ENCODE measurements at places on chromosomes 4 and X.

GRCh38 chr4:108851366-108851765, 88.5 kb upstream of the ETNPPL start:
- DNase-seq = no peak

GRCh38 chr4:45803994-45804393, 319.9 kb downstream of the GABRG1 start:
- DNase-seq = no peak

DNA sequence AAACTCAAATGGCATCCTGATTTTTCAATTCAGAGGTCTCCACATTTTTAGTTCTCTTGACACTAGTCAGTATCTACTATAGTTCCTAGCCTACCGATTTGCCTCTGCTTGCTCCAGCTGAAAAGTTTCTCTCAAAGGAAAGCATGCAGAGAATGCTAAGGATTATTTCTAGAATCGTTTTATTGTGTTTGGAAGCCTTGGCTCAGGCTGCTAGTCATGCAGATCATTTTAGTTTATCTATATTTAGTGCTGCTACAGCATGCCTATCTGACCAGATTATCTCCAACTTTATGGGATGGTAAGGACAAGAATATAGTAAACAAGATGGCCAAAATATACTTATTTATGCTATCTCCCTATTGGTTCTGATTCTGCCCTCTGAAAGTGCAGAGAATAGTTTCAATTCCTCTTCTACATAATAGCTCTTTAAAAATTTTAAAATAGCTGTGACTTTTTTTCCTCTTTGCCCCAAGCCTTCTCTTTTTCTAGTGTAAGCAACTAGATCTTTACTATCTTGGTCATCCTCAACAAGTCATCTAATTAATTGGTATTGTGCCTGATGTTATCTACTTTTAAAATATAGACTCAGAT, 15.7 kb upstream of the DRP2 start:
- DNase-seq = no peak

- DNase-seq = no peak
These were observed 33.3 kb downstream of the MEPE start for GRCh38 chr4:87865960-87866598.

DNA sequence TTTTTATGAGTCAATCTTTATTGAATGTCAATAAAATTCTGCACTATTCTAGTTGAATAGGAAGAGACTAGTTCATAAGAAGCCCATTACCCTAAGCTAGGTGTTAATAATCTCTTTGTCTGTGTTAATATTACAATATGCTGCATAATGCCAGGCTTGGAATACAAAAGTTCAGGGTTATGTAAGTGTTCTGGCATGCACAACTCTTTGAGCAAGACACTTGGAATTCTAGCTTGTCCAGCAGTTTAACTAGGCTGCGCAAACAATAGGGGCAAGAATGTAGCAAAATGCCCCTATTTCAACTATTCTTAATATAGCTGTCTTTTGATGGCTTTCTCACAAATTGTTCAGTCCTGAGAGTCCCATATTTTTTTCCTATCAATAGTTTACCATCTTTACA, 31.3 kb upstream of the ETNPPL start:
- DNase-seq = no peak

DNA sequence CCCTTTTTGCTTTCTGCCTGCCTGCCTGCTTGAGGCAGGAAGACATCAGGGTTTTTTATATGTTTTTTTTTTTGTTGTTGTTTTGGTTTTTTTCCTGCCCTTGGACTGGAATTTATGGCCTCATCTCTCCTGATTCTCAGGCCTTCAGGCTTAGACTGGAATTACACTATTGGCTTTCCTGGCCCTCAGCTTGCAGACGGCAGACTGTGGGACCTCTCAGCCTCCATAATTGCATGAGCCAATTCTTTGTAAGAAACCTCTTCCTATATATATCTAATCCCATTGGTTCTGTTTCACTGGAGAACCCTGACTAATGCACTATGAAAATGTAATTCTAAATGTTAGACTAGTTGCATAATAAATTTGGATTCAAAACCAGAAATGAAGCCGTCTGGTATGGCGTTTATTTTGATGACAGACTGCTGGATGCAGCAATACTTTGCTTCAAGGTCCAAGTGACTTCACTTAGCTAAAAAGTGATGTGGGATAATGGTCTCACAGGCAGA, 59.0 kb downstream of the SEL1L3 start:
- no peak for DNase-seq

- DNase-seq = no peak
These were observed 466.3 kb downstream of the NAF1 start for GRCh38 chr4:162700358-162700757.

DNA sequence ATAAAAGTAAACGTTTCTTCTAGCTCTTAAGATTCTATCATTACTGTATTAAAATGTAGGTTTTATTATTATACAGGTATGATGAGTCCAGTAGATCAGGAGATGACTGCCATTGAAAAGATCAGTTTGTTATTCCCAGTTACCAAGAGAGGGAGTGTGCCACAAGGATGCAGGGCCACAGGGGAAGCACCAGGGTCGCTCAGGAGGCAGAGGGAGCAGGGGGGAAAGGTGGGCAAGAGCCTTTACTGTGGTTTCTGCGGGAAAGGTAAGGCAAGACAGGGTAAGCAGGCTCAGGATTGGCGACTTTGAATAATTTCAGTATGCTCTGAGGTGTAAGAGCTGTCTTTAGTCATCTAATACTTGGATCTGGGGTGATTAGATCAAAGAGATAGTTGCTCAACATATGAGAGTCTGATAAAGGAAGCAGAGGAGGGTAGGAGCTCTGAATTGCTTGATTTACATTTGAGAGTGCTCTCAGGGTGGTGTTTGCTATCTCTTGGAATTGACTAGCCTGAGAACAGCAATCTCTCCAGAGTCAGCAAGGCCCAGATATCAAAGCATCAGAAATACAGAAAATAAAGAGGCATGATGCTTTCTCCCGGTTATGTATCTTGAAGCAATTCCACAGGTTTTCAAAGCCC, 86.0 kb downstream of the NDST3 start:
- DNase-seq = no peak

DNA sequence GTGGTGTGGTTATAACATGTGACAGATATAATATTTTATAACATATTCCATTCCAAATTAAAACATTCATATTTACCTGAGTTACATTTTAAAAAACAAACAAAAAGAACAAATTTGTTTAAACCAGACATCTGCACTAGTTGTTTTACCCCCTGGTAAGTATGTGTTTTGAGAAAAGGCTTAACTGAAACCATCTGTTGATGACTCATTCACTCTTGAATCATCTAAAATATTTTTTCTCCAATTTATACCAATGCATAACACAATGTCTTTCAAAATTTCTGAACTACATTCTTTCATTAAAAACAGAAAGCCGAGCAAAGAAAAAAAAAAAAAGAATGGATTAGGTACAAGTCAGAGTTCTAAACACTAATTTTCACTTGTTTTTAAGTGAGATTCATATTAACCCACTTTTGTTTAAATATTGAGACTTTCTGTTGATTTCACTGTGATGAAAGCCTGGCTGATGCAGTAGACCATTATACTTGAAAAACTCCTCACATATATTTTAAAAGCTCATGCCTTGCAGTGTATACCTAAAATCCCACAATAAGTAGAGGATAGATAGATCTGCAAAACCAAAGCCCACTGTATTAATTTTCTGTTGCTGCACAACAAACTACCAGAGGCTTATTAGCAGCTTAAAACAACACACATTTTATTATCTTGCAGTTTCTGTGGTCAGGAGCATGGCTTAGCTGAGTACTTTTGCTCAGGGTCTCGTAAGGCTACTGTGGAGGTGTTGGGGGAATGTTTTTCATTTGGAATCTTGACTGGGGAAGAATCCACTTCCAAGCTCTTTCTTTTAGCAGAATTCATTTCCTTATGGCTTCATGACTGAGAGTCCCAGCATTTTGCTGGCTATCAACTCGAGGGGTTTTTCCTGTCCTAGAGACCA, 221.5 kb downstream of the PCDH18 start:
- no peak for DNase-seq

DNA sequence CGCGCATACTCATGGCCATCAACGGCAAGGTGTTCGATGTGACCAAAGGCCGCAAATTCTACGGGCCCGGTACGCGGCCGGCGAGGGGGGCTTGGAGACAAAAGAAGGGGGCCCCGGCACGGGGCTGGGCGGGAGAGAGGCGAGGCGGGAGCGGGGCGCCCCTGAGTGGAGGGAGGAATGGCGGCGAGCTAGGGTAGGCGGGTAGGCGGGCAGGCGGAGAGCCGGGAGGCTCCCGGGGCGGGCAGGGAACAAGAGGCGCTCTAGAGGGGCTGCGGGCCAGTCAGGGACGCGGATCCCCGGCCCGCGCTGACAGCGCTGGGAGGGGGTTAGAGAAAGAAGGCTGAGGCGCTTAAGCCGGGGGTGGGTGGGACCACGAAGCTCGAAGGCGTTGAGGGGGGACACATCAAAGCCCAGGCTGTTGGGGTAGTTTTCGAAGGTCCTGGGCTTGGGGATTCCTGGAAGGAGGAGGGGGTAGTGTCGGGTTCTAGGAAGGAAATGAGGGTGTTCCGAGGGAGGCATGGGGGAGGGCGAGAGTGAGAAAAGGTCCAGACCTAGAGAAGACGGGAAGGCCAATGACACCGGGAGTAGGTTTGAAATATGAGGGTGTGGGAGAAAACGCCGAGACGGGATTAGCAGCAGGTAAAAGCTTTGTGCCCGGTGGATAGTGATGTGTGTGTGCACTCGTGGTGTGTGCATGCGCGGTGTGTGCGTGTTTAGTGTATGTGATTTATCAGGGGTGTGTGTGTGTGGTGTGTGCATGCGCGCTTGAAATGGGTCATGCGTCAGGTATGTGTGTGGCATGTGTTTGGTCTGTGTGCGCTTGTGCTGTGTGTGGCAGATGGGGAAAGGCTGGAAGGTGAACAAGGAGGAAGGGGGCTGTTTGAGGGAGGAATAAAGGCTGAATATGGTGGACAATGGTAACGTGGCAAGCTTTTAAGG, 807 bp downstream of the PGRMC1 start:
- peak; percentile 4 for DNase-seq

DNA sequence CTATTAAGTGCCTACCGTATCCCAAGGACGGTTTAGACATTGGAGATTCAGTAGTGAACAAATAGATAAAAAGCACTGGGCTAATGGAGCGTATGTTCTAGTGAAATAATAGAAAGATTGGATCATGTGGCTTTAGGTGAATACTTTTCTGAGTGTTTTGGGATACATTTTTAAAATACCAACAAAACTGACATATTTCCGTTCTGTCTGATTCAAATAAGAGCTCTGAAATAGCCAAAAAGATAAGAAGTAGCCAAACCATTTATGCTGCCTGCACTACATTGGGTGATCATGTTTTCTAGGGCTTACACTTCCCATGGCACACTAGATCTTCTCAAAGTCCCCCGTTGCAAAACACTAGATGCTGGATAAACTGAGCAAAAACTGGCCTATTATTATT, 14.2 kb downstream of the IGFBP7 start:
- DNase-seq = no peak
